ENCODE measurements at places on chromosomes 12 and 14.

- DNase-seq: no peak
These were observed 157.1 kb upstream of the PZP start for GRCh38 chr12:9365296-9365695.

DNA sequence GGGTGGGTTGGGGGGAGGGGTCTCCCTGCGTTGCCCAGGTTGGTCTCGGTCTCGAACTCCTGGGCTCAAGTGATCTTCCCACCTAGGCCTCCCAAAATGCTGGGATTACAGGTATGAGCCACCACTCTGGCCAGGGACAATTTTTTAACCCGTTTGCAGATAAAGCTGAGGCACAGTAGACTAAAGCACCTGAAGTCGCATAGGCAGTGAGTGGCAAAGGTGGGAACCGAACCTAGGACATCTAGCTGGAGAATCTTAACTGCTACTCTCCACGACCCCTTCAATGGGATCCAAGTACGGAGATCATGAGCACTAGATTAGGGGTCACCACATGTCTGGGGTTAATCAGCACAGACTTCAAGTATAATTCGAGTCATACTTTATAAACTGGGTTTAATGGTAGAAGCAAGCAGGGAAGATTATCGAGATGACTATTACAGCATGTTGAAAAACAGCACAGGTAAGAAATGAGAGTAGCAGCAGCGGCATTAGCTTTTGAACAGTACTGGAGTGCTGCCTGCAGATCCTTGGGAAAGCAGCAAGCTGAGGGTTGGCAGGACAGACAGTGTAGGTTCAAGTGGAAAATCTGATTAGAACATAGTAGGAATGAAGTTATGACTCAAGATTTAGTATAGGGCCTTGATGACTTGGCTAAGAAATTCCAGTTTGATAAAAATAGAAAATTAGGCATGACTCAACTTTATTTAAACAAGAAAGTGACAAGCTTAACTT, 23.9 kb downstream of the NID2 start:
- DNase-seq: no peak

GRCh38 chr12:56990648-56991318, 15.6 kb downstream of the ZBTB39 start:
- no peak for DNase-seq

DNA sequence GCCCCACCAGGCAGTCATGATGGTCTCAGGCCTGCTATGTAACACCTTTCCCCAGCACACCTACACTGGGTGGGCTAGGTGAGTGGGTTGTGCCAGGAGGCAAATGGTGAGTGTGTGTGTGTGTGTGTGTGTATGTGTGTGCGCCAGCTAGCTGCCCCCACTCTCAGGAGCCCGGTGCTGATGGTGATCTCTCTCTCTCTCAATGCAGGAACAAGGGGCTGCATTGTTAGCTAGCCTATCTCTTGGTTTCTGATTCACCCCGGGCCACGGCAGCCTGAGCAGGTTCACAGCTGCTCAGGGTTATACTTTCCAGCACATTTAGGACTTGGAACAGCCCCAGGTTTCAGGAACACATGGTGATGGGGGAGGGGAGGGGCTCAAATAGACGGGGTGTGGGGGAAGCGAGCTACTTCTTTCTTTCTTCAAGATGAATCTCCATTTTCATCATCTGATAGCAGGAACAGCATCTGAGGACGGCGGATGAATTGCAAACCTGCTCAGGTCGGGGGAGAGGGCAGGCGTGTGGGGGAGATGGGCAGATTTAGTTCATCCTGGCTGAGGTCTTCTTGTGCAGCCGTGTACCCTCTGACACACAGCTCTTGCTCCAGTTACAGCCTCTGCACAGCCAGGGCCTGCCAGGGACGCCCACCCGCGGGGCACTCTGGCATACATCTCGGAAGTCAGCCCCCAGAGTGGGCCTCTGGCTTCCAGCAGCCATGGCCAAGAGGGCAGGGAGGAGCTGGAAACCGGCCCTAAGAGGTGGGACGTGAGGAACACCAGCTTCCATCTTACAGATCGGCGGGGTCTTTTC, 137.6 kb downstream of the ZFP36L1 start:
- no peak for DNase-seq
